Motor neuron (in vitro differentiated cells): ENCODE measurements at places on chromosomes 2 and 18.

- no peak for ATAC-seq
These were observed 4.0 kb downstream of the ALPP start for GRCh38 chr2:232382331-232383225.

- ATAC-seq: peak; percentile 60
These were observed 63.0 kb upstream of the TWIST2 start for GRCh38 chr2:238784671-238785527.

GRCh38 chr2:229909090-229909489, 12.7 kb downstream of the TRIP12 start:
- no peak for ATAC-seq

- peak; percentile 69 for ATAC-seq
These were observed 176.3 kb downstream of the NOL4 start for GRCh38 chr18:34048423-34048822.

DNA sequence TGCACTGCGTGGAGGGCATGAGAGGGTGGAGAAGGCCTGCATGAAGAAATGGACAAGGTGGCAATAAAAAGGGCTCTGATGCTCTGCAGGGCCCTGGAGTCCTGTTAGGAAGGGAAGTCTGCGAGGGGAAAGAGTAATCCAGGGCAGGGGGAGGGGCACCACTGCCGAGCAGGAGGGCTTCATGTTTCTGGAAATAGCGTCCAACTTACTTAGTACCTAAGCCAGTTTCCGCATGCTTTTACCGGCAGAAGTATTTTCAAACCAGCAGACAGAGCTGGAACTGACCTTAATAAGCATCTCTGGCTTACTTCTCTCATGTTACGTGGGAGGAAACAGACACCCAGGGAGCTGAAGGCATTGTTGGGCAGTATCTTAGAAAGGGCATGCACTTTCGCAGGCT, 156.7 kb downstream of the GALNT14 start:
- ATAC-seq: no peak

- ATAC-seq: peak; percentile 47
These were observed 120.8 kb downstream of the GAREM1 start for GRCh38 chr18:32349728-32350395.

GRCh38 chr18:56807901-56808300, 156.7 kb downstream of the WDR7 start:
- ATAC-seq: peak; percentile 54

GRCh38 chr2:161217597-161218185, 57.5 kb downstream of the TANK start:
- no peak for ATAC-seq

- no peak for ATAC-seq
These were observed 174.8 kb downstream of the LDLRAD4 start for GRCh38 chr18:13393338-13393737.

DNA sequence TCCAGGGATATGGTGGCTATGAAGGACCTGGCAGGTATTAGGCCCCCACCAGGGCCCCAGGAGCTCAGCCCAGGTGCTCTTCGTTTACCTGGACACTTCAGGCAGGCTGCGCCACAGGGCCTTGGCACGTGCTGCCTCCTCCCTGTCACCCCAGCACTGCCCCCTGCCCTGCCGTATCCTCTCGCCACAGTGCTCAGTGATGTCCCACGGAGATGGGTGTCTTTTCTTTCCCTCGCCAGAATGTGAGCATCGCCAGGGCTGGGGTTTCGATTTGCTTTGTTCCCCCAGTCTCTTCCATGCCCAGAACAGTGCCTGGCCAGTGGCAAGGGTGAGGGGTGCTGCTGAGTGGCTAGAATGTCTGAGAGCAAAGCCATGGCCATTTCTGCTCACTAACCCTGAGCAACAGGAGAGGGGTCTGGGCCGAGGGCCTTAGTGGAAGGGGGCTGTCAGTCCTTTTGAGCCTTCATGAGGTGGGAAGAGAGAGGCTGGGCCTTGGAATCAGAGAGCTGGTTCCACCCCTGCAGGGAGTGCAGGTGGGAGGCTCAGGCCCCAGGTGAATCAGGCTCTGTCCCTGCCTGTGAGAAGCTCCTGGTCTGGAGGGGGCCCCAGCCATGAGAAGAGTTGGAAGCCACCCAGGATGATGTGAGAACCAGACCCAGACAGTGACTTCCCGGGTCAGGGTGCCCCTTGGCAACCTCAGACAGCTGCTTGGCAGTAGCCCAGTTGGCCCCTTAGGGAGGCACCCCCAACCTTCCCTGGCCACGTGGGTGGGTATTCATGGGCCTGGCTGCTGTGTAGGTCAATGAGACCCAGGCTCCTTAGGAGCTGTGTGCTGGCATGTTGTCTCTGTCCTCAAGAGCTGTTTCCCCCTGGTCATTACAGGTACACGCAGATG, 129.9 kb upstream of the HS6ST1 start:
- no peak for ATAC-seq

DNA sequence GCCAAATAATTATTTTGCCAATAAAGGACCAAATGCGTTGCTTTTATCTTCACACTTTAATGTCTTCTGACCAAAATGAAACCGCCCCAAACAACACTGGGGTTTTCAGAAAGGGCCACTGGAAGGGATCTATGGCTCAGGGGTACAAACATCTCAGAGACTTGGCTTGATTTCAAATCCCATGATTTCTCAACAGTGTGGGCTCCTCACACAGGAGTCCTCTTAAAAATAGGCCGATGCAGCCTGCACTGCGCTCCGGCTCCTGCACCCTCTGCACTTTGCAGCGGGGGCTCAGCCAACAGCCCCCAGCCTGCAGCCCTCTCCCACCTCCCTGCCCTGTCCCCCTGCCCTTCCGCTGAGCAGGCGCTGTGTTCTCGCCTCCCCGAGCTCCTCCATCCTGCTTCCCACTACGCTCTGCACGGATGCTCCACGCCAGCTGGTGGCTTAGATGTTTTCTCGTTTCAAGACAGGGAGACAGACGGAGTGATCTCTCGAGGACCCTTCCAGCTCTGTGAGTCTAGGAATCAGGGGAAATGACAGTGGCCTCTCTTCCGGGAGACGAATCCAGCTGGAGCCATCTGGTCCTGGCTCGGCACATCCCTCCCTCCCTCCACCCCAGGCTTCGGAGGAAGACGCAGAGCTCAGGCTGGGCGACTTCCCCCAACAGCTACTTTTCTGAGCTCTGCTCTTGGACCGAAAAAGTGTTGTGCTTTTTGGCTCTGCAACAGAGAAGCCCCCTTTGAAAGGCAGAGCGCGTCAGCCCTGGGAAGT, 71.4 kb downstream of the KCNF1 start:
- ATAC-seq: no peak

- no peak for ATAC-seq
These were observed 49.6 kb upstream of the PTH2R start for GRCh38 chr2:208356846-208357574.

- ATAC-seq: no peak
These were observed 124.0 kb downstream of the HDAC4 start for GRCh38 chr2:239276851-239277250.

- ATAC-seq: no peak
These were observed 87.6 kb downstream of the CCBE1 start for GRCh38 chr18:59609654-59610053.
